ENCODE measurements at places on chromosomes 1 and 21.

GRCh38 chr1:156336242-156336641 lies 1.9 kb downstream of the CCT3 start:
- DNase-seq = no peak

GRCh38 chr1:62144238-62144831 lies 50.3 kb upstream of the L1TD1 start:
- peak; percentile 27 for DNase-seq

DNA sequence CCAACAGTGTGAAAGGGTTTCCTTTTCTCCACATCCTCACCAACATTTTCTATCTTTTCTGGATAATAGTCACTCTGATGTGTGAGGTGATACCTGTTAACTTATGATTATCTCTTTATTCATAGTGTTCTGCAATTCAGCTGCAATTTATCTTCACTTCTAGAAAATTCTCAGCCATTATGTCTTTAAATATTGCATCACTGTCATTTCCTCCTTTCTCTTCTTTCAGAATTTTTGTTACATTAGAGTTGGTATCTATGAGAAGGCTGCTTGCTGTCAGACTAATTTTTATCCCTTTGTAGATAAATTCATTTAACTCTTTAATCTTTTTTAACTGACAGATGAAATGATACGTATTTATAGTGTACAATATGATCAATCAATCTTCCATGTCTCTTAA lies 30.5 kb upstream of the ATF3 start:
- DNase-seq = no peak

GRCh38 chr1:240524356-240525069 lies 87.4 kb downstream of the GREM2 start:
- no peak for DNase-seq

DNA sequence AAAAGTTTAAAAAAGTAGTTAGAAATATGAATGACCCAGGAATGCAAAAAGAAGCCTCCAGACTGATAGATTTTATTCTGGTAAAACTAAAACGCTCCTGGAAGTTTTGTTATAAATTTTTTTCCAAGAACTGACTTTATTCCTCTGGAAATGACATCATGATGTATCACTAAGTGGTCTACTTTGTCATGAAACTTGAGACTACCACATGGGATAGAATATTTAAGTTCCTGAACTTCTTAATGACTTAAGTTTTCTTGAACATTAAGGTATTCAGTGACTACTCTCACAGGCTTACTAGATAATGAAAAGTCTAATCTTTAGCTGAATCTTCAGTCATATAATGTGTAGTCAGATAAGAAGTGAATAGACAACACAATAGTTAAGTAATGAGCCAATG lies 842.2 kb downstream of the USP25 start:
- no peak for DNase-seq

DNA sequence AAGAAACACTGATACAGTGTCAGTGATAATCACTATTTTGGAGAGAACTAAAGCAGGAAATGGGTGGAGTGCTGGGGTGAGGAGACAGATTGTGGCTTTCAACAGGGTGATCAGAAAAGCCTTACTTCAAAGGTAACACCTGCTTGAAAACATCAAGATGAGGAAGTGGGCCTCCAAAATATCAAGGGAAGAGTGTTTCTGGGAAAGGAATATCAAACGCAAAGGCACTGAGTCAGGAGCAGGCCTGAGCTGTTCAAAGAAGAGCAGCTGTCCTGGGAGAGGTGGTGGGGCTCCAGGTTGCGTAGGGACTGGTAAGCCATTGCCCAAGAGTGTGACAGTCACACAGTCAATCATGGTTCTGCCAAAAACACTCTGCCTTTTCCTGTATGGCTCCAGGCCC lies 47.1 kb upstream of the ATP1A1 start:
- DNase-seq = peak; percentile 17

DNA sequence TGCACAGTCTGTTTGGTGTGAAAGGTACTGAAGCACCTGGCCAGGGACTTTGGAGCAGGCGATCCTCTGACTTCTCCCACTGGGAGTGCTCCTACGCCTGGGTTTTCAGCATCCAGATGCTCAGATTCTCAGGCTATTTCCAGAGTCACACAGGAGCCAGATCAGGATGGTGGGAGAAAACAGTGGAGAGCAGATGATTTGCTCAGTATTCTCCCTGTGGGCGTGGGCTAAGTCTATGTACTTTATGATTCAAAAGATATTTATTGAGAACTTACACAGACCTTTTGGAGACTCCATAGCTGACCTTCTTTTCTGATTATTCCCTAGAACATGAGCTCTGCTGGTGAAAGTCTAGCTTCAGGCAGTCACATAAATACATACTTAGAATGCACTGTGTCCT lies 134.6 kb downstream of the TENT5C start:
- DNase-seq = no peak

DNA sequence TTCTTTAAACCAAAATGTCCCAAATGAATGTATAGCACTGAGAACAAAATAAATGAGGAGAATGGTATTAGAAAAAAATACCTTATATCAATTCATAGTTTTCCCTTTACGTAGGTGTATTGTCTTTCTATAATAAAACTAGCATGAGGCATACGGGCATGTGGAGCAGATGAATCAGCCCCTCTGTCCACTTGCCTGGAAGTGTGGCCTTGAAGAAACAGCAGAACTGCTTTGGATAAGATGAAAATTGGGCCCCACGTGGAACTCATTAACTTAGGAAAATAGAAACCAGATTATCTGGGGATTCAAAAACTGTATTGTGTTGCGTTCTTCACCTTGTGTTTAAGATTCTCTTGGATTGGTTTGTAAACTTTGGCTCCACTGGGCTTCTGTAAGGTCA lies 356.8 kb upstream of the B3GALT2 start:
- no peak for DNase-seq

DNA sequence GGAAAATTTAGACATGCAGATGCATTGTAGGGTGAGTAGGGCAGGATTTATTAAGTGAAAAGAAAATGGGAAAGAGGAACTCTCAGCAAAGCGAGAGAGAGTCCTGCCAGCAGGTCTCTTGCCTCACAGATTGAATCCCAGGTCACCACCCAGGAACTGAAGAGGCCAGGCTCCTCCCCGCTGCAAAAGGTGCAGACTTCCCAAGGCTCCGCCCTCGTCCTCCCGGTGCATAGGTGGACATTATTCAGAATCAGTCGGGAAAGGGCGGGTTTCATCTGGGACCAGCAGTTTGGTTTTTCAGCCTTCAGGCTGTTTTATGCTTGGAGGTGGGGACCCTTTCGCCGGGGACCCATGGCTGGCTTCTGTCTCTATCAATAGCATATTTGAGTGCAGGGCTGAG lies 41.6 kb upstream of the APP start:
- DNase-seq = no peak

DNA sequence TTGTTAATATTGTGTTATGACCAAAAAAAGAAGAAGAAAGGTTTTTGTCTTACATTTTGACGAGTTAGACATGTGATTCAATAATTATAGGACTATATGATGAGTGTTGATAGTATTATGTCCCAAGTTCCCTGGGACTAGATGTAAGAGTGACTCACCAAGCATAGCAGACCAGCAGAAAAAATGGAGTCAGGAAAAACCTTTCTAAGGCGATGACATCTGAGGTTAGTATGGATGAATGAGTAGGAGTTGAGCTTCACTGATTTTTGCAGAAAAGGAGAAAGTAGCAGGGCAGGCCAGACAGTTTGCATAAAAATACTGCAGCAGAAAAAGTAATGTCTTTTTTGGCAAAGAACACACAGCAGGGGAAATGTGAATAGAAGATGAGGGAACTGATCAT lies 1041.3 kb upstream of the ADGRL4 start:
- DNase-seq = no peak

DNA sequence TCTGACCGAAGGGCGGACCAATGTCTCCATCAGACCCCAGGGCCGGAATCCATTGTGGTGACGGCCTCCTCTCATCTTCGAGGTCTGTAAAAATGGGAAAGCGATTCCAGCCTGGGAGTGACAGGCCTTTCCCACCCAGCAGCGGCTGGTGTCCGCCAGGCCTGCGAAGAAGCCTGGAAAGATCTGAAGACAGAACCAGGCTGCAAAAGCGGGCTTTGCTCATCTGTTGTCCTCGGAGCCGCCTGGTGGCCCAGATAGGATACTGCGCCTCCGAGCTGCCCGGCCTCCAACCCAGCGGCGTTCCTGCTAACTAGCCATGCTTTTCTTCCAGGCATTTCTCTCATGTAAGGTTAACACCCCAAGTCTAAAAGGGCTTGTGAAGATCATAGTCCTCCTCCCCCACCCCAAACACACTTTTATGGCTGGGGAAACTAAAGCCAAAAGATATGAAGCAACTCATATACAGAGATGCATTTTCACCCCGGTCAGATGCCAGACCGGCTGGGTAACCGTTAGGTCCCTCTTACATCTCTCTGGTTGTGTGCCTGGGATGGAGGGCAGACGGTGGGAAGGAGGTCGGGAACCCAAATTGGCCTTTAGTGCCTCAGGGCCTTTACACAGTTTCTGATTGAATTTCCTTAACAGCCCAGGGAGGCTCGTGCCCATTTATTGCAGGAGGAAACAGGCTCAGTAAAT lies 1.9 kb upstream of the DHRS3 start:
- DNase-seq = peak; percentile 82

DNA sequence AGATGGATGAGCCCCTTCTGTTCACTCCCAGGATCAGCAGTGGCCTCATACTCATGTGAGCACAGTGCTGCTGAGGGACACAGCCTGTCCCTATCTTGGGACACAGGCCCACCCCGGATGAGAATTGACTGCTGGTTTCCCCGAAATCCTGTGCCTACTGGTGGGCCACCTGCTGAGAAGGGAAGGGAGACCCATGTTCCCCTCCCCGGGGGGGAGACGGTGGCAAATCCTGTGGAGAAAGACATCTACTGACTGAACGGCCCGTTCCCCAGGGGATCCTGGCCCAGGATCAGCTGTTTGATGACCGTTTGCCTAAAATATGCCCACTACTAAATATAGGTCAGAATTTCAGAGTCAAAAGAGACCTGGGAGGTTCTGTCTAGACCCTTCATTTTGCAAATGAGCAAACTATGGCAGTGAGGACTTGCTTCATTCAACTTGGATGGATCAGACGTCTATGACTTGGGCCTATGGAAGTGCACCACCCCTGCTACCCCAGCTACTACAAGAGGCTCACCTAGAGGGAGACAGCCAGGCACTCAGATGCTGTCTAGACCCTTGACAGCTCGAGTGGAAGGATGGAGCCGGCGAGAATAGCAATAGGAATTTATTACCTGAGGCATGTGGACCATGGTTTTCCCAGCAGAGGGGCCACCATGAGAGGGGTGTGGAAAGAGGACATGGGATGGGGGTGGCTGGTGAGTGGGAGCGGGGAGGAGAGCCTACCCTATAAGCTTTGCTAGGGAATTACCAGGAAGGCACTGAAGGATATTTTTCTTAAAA lies 15.6 kb upstream of the THEMIS2 start:
- DNase-seq = no peak

DNA sequence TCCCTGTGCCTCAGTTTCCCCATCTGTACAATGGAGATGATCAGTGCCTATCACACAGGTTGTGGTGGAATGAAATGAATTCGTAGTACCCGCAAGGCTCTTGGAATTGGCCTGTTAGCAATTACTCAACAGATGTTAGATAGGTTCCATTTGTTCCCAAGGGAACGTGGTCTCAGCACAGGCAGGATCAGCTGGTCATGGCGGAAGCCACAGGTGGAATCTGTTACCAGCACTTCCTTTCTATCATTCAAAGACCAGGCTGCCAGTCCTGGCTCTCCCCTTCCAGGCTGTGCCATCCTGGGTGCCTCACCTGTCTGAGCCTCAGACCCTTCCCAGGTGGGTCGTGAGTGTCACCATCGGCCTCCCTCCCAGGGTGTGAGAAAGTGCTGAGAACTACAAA lies 61.5 kb downstream of the FBXO2 start:
- no peak for DNase-seq

DNA sequence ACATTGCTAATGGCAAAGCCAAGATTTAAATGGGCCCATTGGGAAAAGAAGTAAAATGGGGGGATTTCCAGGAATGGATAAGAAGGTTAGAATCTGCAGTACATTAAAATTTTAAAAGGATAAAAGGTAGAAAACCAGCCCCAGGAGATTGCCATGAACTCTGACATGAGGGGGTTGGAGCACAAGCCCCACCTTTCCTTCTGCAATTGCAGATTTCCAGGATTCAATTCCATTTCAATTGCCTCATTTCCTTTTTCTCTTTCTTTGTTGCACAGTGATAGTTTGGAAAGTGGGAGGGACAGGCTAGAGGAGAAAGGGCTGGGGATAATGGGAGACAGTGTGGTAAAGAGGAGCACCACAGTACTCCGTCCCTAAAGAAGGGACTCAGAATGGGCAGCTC lies 238.5 kb upstream of the RAB4A start:
- DNase-seq = no peak

- DNase-seq = peak; percentile 60
These were observed 113.5 kb downstream of the PRDM2 start for GRCh38 chr1:13813398-13814012.

- DNase-seq = no peak
These were observed 353.6 kb downstream of the BRINP3 start for GRCh38 chr1:190124068-190124467.

DNA sequence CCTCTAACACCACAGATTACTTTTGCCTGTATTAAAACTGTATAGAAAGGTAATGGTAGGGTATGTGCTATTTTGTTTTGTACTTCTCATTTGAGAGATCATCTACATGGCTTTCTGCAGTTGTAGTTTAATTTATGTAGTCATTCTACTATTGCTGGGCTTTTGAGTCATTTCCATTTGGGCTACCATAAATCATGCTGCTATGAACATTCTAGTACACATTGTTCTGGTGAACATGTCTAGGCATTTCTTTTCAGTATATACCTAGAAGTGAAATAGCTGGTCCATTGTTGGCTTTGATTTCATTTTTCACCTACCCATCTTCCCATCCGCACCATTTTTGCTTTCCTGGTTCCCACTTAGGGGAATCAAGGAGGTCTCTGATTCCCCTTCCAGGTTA lies 18.7 kb downstream of the EDN2 start:
- no peak for DNase-seq

GRCh38 chr1:53541761-53542550 lies 82.8 kb downstream of the DMRTB1 start:
- no peak for DNase-seq

DNA sequence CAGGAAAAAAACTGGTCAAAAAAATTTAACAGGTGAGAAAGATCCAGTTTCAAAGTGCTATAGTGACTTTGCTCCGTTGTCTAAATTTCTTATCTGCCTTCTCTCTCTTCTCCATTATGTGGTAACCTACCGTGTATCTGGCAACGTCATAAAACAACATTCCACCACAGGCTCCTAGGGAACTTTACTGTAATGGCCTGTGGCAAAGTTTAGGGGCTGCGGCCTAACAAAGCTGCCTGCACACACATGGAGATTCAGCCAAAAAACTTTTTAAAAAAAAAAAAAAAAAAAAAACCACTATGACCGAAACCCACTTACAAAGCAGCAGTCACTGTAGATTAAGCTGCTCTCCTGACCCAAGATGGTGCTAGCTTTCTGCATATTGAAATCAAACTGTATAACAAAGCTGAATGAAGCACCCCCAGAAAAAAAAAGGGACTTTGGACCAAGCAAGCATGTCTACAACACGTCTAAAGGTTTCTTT lies 202.6 kb downstream of the SLC45A1 start:
- no peak for DNase-seq

- DNase-seq = no peak
These were observed 41.0 kb downstream of the CDC42 start for GRCh38 chr1:22093513-22093912.

All from stimulated activated CD4-positive, alpha-beta T cell treated with anti-CD3 and anti-CD28 coated beads, Interleukin-4, amount 100 ng/mL, for 24 hours (primary cell).